ENCODE measurements at places on chromosomes 2 and 18. TPM values are rescaled to one million over a fixed set of nuclear protein-coding genes. Genes with fewer than 3 reads are reported as not detected.

GRCh38 chr2:240957656-240958365 is 40.6 kb upstream of the SNED1 start:
- DNase-seq: no peak

DNA sequence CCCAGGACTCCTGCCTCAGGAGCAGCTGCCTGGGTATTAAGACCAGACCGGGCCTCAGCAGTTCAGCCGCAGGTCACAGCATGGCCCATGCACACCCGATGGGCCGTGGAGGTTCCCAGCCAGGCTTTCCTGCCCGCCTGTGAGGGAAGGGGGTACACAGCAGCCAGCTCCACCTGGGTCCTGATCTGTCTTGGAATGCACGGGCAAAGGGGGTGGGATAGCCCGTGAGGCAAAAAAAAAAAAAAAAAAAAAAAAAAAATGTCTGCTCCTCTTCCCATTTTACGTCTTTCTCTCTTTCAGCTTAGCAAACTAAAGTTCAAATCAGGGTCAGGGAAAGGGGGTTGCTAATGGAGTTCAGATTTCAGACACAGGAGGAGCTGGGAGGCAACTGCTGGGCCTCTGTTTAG is 385.2 kb downstream of the TNS1 start:
- peak; percentile 35 for DNase-seq

DNA sequence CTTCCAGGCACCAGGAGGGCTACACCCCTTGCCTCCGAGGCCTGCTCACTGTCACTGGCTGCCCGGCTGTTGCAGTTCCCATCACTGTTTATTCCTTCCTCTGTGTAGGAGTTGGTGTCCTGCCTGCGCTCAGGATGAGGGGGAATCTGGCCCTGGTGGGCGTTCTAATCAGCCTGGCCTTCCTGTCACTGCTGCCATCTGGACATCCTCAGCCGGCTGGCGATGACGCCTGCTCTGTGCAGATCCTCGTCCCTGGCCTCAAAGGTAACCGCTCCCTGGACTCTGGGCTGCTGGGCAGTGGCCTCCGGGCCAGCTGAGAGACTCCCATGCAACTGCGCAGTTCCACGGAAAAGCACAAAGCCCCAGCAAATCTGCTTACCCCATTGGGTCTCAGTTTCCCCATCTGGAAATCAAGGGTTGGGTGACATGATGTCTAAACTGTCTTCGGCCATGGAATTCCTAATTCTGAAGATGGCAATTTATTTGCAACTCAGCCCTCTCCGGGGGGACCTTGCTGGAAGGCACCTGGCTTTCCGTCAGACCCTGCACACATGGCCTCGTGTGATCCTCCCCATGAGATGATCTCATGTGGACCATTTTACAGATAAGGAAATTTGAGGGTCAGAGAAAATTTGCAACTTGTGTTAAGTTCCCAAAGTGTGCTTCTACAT is 9.4 kb downstream of the COLEC11 start:
- DNase-seq: peak; percentile 53

GRCh38 chr2:43251171-43251731 is 24.8 kb upstream of the ZFP36L2 start:
- peak; percentile 83 for DNase-seq

GRCh38 chr18:51953521-51953920 is 386.5 kb upstream of the DCC start:
- no peak for DNase-seq

GRCh38 chr2:203891474-203891873 is 23.9 kb downstream of the CTLA4 start:
- DNase-seq: peak; percentile 6

DNA sequence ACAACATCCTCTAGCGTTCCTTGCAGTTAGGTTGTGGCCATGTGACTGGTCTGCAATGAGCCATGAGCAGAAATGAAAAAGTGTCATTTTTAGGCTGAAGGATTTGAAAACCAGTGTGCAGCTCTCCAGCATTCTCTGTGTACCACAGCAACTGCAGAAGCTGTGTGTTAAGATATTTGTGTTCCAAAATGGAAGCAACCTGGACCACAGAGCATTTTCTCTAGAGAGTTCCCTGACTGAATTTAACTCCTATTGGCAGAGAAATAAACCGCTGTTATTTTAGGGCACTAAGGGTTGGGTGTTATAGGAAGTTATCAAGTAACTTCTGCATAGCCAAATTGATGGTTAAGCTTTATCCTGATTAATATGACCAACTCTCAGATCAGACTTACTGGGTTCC is 257.2 kb upstream of the THUMPD2 start:
- no peak for DNase-seq

- DNase-seq: no peak
Measured at GRCh38 chr18:62857263-62857976, 142.1 kb downstream of the PHLPP1 start.

DNA sequence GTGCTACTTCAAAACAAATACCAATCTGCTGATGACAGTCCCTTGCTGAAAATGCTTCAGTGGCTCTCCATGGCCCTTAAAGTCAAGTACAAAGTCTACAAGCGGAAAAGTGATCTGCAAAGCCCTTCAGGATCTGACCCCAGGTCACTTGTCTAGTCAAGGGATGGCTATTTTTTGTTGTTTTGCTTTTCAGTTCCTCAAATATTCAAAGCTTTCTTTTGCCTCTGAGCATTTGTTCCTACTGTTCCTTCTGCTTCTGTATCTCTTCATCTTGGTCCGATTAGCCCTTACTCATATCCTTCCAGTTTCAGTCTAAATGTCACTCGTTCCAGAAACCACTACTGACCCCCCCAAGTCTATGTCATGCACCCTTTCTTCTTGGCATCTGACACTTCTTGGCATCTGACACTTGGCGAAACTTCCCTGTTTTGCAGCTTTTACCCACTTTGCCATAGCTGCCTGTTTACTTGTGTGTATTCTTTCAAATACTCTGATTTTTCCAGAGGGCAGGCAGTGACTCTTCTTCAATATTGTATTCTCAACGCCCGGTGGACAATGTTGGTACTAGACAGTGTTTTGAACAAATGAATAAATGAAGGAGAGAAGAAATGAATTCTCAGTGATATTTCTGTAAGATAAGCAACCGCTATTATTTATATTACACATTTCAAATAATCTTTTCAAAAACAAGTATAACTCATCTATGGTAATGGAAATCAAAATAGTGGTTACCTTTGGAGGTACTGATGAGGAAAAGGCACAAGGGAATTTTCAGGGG is 175.9 kb upstream of the FN1 start:
- peak; percentile 5 for DNase-seq

DNA sequence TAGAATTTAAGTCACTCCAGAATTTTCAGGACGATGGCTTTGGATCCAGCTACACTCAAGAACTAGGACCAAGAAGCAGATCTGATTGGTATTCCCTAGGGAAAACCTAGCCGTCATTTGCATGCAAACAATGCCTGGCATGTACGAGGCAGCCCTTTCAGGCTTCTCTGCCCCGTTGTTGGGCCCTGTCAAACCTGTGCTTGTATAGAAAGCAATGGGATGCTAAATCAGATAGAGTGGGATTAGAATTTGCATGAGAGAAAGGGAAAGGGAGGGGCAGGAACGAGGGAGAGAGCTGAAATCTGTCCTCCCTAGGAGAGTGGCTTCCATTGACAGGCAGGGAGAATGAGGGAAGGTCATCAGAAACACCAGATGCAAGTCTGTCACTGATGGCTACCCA is 28.6 kb downstream of the ARID5A start:
- no peak for DNase-seq

GRCh38 chr2:29068513-29068912 is 5.8 kb downstream of the PCARE start:
- DNase-seq: no peak

- no peak for DNase-seq
Measured at GRCh38 chr2:206361407-206362045, 81.8 kb upstream of the ADAM23 start.

DNA sequence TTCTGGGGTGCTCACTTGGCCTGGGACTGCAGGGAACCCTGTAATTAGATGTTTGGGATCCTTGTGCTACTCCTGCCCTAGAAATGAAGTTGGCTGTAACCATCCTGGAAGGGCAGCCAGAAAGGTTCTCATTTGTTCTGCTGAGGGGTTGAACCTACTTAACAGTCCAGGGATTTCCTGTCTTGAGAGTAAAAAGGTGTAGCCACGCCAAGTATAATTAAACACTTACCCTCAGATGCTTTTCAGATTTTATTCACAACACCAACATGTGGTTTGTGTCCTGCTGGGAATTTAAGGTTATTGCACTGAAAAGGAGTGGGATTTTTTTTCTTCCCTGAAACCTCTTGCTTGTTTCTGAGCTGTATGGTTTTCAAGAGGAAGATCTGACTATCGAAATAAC is 222.4 kb upstream of the APCDD1 start:
- DNase-seq: no peak

GRCh38 chr2:136750065-136750464 is 15.3 kb upstream of the THSD7B start:
- no peak for DNase-seq

GRCh38 chr2:18132697-18133096 is 254.2 kb downstream of the KCNS3 start:
- peak; percentile 33 for DNase-seq

DNA sequence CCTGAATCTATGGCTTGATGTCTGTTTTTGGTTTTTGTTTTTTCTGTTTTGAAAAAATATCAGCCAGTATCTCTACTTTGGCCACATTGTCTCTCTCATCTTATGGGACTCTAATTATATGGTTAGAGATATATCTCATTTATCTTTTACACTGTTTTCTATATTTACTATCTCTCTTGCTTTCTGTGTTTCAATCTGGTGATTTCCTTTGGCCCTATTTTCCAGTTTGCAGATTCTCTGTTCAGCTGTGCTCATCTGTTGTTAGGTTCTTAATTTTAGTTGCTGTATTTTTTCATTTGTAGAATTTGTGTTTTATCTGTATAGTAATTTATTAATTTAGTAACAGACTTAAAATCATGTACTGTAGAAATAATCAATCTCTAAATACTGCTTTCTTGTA is 41.3 kb upstream of the ELAC1 start:
- DNase-seq: no peak

DNA sequence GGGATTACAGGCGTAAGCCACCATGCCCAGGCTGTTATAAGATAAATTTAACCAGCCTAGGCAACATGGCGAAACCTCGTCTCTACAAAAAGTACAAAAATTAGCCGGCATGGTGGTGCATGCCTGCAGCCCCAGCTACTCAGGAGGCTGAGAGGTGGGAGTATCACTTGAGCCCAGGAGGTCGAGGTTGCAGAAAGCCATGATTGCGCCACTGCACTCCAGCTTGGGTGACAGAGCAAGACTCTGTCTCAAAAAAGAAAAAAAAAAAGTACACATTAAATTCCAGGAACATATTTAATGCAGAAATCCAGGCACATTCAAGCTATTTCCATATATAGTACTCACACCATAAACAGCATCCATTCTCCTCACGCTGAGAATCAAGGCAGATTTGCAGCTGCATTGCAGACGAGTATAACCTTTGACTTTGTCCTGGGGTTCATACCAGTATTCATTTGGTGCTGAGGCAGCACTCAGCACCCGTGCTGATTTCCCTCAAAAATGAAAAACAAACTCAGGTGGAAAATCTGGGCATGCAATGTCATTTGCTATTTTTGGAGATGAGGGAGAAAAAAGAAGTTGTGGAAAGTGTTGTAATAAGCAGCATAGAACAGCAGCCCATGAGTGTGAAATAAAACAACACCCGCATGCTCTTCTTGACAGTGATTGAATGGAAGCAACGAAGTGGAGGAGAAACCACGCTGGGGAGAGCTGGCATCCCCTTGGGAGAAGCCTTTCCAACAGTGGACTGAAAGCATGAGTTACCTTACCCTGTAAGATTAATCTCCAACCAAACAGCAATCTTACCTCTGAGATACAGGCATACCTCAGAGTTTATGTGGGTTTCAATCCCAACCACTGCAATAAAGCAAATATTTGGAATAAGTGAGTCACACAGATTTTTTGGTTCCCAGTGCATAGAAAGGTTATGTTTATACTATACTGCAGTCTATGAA is 46.8 kb upstream of the ANXA4 start:
- DNase-seq: peak; percentile 86

GRCh38 chr2:175737722-175738361 is 264.2 kb downstream of the LNPK start:
- no peak for DNase-seq

GRCh38 chr2:75986617-75987016 is 275.9 kb upstream of the GCFC2 start:
- DNase-seq: no peak

- DNase-seq: no peak
Measured at GRCh38 chr2:31762085-31762484, 181.3 kb upstream of the SRD5A2 start.

- peak; percentile 55 for DNase-seq
Measured at GRCh38 chr18:59343926-59344325, 15.1 kb downstream of the LMAN1 start.

DNA sequence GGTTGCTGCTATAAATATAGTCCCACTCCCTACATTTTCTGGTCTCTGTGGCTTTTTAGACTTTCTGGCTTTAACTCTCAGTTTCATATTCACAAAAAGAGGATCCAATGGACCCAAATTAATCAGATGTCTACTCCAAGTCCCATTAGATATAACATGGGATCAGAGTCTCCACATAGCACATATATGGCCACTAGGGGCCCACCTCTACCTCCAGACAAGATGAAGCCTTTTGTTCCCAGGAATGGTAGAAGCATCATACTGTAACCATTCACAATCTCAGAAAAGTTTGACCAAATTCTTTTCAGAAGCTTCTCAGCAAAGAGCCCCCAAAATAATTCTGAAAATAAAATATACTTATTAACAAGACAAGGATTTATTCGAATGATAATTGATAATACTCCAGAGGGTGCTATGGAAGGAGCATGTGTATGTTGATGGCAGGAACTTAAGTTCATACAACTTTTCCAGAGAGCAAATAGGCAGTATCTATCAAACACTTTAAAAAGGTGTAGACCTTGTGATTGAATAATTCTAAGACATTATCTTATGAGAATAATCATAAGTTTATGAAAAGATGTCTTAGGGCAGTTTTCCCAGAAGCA is 382.3 kb upstream of the CRIM1 start:
- peak; percentile 5 for DNase-seq

DNA sequence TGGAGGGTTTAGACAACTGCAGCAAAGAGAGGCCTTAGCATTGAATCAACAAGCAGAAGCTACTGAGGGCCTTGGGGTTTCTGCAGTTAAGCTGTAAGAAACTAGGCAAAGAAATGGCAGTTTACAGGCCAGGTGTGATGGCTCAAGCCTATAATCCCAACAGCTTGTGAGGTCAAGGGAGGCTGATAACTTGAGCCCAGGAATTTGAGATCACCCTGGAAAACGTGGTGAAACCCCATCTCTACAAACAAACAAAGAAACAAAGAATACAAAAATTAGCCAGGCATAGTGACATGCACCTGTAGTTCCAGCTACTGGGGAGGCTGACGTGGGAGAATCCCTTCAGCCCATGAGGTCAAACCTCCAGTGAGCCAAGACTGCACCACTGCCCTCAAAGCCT is 421.6 kb upstream of the CHST9 start:
- DNase-seq: no peak

NAPG gene
- 67.8 TPM for total RNA-seq

FHOD3 gene
- 5.2 TPM for total RNA-seq

C2orf49 gene
- total RNA-seq: 23.7 TPM

BCL2 gene
- 0.64 TPM for total RNA-seq

ASB18 gene
- not detected for total RNA-seq
